ENCODE measurements at places on chromosomes 1 and 21.

GRCh38 chr1:98741164-98741563 is 79.6 kb downstream of the SNX7 start:
- no peak for DNase-seq

- no peak for DNase-seq
Observed at GRCh38 chr1:77742011-77742555, 17.6 kb downstream of the USP33 start.

DNA sequence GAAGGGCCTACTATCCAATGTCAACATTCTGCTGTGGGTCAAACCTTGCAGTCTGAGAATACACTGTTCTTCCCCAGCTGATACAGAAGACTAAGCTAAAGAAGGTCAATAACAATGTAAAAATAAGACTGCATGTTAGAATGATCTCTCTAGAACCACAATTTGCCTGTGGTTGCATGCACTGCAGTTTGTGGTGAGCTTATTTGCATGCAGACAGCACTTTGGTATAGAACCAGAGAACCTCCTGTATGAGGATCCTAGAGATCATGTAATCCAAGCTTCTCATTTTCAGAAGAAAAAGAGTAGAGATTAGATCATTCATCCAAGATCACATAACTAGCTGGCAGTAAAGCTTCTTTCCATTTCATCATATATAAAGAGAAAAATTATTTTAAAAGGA is 15.8 kb downstream of the SYNJ1 start:
- no peak for DNase-seq

- DNase-seq, result peak; percentile 3
Observed at GRCh38 chr1:200979574-200980451, 43.7 kb downstream of the KIF21B start.

DNA sequence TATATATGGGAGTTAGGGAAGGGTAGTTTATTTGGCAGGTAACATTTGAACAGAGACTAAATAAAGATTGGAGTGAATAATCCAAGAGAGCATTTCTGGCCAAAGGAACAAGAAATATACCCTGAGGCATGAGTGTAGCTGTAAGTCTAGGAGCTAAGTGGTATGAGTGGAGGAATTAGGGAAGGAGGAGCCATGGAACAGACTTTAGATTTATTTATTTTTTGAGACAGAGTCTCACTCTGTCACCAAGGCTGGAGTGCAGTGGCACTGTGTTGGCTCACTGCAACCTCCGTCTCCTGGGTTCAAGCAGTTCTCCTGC is 18.4 kb downstream of the CAPZA1 start:
- no peak for DNase-seq

GRCh38 chr1:160093624-160094290 is 4.7 kb downstream of the IGSF8 start:
- no peak for DNase-seq

DNA sequence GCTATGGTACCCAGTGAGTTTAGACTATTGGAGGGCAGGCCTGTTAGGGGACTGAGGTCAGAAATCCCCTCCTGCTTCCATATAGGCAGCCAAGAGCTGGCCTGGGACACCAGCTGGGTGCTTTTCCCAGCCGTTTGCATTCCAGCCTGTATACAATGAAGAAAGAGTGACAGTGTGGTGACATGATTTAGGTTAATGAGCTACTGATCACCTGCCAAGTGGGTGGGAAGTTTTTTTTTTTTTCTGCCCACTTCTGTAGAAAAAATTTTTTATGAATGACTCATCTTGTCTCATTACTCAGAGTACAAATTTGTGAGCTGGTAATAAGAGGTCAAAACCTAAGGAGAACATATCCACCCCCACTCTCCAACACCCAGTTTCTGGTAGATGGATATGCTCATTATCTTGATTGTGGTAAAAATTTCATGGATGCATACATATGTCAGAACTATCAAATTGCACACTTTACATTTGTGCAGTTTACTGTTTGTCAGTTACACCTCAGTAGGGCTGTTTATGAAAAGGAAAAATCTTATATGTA is 16.4 kb upstream of the CGN start:
- DNase-seq, result peak; percentile 83

GRCh38 chr1:70906800-70907199 is 140.8 kb downstream of the PTGER3 start:
- DNase-seq, result no peak

DNA sequence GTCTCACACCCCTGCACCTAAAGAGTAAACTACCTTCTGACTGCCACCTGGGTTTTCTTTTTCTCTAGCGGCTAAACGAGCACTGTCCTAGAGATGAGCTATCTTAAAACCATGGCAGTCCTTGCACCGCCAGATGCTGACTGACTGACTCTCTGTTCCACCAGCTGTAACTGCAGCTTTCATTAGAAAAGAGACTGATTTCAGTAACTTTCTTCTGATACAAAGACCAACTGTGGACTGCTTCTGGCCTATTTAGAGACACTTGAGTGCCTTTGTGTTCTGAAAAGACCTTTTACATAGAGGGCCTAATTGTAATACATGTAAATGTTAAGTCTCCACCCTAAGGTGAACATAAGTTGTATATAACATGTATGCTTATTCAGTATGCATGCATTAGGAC is 152.5 kb downstream of the DISC1 start:
- no peak for DNase-seq

- DNase-seq, result peak; percentile 74
Observed at GRCh38 chr1:178057912-178058534, 35.9 kb upstream of the RASAL2 start.

DNA sequence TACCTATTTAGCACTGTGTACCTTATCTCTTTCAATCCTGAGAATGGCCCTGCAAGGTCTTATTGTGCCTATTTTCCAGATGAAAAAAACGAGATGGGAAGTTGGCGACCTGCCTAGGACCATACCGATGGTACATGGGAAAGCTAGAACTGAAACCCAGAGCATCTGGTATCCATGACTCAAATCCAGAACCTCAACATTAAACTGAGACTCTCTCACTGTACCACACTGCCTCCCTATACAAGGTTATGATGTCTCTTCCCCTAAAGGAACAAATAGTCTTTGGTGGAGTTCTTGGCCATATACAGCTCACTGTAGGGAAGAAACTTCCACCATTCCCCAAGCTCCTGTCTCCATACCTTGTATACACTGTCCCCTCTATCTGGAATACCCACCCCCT is 110.7 kb downstream of the TNR start:
- no peak for DNase-seq

- DNase-seq, result no peak
Observed at GRCh38 chr1:81477710-81478109, 323.0 kb upstream of the ADGRL2 start.

- DNase-seq, result peak; percentile 73
Observed at GRCh38 chr1:19800076-19800804, 524 bp upstream of the TMCO4 start.

DNA sequence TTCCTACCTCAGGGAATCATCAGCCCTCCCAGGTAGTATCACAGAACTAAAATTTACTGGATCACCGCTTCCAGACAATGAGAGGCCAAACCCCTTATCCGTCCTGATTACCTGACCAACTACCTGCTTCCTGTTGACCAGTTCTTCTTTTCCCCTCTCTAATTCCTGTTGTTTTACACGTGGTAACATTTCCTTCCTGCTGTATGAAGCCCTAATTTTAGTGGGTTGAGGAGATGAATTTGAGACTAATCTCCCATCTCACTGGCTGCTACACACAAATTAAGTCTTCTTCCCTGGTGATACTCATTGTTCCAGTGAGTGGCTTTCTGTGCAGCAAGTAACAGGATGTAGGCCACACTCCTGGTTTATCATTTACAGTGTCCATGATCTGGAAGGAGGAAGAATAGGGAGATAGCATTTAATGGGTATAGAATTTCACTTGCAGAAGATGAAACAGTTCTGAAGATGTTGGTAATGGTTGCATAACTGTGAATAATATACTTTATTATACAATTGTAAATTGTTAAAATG is 2112.9 kb downstream of the NCAM2 start:
- no peak for DNase-seq

DNA sequence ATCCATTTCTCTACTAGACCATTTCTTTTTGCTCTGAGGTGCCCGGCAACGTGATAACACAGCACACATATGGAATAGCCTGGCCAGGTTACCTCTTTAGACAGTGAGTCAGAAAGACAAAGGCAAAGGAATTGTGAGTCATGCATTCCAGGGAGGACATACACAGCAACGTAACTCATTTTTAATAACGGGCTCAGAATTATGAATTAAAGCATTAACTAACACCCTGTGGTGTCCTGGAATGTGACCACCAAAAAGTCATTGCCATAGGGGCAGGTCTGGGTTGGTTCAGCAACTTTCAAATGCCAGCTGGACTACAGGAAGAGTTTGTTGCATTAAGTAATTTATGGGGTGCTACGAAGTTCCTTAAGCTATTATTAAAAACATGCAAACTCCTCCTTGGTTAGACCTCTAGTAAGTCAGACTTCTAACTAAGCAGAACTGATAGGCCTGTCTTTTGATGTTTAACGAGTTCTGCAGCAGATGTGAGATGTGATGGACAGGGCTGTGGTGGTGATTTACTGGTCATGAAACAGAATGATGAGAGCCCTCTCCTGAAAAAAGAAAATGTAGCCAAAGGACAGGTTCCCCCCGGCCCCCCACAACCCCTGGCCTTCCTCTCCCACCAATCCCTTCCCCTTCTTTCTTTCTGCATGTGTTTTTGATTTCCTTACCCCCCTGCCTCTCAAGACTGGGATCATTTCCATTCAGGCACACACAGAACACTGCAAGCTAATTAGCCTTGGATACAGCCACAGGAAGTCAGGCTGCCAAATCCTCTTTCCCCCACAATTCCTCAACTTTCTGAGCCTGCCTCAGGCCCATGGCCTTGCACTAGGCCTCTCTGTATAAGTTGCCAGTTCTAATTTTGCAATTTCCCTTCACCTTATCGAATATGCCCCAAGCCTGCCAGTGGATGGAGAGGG is 88.9 kb upstream of the HAO2 start:
- peak; percentile 89 for DNase-seq

- DNase-seq, result no peak
Observed at GRCh38 chr21:27320868-27321267, 354.0 kb upstream of the ADAMTS5 start.

DNA sequence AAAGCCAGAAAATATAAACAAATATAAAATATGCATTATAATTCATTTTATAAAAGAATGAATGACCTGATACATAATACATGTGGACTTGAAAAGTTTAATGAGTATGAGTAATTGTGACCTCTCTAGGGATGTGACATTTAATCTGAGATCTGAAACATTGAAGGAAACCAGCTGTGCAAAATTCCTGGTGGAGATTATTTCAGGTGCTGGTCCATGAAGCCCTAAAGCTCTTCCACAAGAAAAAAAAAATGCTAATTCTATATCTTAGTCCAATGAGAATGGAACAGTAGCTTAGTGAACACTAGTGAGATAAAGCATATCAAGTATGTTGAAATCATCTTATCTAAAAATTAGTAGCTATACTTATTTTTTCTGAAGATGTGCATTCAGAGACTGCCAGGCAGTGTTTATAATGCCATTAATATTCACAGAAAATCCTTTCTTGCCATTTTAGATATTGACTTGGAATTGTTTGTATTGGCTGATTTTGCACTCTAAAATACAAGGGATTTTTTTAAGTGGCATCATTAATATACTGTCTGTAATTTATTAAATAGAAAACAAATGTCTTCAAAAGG is 1485.9 kb downstream of the PLA2G4A start:
- no peak for DNase-seq

GRCh38 chr1:50447961-50448360 is 24.7 kb upstream of the DMRTA2 start:
- DNase-seq, result no peak

DNA sequence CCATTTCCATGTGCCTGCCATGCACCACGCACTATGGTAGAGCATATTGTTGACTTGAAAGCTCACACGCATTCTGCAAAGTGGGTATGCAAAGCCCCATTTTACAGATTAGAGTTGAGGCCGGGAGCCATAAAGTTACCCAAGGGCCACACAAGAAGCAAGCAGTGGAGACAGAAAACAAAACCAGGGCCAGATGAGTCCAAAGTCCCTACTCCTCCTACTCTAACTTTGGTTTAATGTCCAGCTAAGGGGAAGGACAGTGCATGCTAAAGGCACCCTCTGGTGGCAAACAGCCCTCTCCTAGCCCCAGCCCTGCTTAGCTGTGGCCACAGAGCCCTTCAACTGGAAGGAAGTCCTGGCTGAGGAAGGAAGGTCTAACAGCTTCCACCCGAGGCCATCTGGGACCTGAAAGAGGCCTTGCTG is 74.9 kb downstream of the SLC66A1 start:
- no peak for DNase-seq

DNA sequence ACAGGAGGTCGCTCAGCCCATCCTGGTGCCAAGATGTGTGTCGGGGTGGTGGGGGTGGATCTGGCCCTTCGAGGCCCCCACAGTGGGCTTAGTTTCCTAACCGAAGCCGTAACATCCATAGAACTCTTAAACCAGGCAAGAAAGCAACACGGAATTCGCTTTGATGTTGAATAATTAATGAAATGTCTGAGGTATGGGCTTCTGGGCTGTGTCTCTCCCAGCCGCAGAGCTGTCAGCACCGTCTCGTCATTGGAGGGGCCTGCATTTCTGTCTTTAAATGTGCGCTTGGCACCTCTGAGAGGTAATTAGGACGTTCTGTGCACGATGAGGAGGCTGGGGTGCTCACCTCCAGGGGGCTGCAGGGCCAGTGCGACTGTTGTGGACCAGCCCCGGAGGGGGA is 13.3 kb upstream of the PLCH2 start:
- DNase-seq, result no peak

- DNase-seq, result no peak
Observed at GRCh38 chr1:156543066-156543465, 29.3 kb downstream of the IQGAP3 start.

DNA sequence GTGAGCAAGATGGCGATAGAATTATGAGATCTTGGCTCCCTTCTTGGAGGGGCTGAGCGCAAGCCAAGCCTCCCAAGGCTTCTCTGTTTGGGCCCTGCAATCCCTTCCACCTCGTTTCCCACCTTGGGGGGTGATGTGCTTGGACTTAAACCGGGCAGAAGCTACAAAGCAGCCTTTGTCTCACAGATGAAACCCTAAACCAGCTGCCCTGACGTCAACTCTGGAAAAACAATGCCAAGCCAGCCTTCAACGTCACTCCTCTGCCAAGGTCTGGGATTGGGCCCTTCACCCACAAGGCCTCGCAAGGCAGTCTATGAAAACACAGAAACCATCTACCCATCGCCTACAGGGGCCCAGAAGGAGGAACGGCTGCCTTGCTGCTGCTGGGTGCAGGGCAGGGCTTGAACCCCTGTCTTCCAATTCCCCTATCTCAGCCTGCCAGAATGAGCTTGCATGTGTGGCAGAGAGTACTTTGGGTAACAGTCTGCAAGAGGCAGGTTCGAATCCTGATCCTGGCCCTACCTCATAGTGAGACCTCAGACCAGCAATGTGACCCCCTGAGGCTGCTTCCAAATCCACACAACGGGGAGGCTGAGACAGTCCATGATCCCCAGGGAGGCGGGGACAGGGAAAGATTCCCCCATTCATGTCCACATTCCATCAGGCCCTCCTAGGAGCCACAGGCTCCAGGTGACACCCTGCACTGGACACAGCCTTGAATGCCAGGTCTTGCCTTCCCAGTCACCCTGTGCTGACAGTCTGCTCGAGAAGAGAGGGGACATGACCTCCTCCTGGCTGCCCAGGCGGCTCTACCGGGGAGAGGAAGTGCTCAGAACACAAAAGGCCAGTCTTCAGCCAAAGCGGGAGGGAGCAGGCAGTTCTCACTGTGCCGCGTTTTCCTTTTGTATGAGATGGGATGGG is 15.0 kb downstream of the IFFO2 start:
- no peak for DNase-seq

- DNase-seq, result peak; percentile 7
Observed at GRCh38 chr21:44872649-44873355, 688 bp downstream of the PTTG1IP start.

Data from HCEC 1CT (cell line).